NCI-H2029 (cell line): ENCODE measurements at places on chromosomes 6 and 20.

GRCh38 chr6:143529095-143529494, 17.6 kb upstream of the FUCA2 start:
- no peak for DNase-seq

- no peak for DNase-seq
Measured at GRCh38 chr6:103617642-103618041, 1242.1 kb downstream of the HACE1 start.

DNA sequence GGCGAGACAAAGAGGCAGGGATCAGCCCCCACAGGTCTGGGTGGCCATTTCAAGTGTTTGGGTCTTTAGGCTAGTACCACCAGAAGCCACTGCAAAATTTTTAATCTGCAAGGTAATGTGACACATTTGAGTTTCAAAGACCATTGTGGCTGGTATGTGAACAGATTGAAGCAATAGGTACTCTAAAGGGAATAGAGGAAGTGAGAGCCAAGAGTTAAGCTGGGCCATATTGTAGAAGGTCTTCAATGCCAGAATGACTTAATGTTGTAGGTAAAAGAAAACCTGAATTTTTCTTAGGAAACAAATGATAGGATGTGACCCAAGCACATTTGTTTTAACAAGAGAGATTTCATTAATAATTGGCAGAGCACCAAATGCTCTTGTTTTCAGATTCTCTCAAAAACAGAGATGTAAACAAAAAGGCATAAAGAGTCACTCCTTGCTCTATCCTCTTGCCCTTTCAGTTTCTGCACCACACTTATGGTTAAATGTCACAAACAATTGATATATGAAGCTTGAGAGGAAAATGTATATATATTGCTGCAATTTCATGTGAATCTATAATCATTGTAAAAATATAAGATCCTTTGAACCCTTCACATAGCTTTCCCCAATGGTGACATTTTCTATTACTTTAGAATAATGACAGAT, 307.1 kb upstream of the PLN start:
- DNase-seq: no peak

DNA sequence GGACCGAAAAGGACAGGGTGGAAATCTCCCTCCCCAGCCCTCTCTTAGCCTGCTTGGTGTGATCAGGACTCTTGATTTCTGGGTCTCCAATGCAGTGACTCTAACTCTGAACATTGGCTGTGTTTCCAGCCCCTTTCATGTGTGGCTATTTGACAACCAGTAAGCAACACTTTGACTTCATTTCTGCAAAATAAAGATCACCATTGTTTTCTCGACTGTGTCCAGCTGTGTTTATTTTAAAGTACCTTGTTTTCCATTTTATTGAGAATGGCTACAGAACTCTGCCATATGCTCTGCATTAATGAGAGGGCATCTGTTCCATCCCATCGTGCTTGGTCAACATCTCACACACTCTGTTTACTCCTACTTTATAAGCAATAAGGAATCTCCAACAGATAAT, 60.9 kb upstream of the TAGAP start:
- DNase-seq: no peak

DNA sequence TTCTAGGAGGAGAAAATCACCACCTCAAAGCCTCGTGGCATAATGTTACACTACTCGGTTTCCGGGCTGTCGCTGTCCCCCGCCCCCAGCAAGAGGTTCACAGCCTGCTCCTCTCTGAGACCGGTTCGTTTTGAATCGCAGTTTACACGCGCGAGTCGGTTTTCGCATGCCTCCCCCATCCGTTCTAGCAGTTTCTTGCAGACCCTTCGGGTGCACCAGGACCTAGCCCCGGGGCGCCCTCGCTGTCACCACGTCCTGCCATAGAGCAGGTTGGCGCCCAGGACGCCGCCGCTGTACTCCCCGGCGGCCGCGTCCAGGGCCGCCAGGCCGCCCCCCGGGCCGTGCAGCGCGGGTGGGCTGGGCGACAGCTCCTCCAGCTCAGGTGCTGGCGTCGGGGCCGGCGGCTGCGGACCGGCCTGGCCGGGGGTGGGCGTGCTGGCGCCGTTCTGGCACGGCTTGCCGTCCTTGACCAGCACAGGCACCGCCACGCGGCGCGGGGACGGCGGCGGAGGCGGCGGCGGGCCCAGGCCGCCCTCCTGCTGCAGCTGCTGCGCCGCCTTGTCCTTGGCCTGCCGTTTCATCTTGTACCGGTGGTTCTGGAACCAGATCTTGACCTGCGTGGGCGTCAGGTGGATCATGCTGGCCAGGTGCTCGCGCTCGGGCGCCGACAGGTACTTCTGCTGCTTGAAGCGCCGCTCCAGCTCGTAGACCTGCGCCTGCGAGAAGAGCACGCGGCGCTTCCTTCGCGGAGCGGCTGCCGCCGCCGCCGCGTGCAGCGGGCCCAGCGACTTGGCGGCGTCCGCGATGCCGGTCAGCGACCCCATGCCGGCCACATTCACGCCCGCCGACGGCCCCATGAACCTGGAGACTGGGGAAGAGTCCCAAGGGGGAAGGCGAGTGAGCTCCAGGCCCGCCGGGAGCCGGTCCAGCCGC, 1.4 kb downstream of the NKX2-4 start:
- peak; percentile 62 for DNase-seq

GRCh38 chr6:39801456-39802251, 9.5 kb downstream of the DAAM2 start:
- DNase-seq: no peak

GRCh38 chr6:15431762-15432483, 186.1 kb downstream of the JARID2 start:
- no peak for DNase-seq

DNA sequence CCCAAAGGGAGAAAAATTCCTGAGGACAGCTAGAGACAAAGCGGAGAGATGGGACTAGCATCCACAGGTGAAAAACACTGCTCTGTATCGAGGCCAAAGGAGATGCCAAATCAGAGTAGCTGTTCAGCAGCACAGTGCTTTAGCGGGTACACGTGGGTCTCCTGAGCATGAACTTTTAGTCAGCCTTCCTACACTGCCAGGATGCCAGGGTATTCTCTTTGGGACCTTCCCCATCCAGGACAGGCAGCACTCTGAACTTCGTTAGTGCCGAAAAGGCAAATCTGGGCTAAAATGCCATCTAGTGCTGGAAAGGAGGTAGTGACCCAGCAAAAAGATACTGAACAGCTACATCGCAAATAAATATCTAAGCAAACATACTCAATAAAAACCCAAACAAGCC, 64.9 kb downstream of the C6orf58 start:
- no peak for DNase-seq

GRCh38 chr6:107653183-107653580, 163.3 kb downstream of the SOBP start:
- DNase-seq: no peak

DNA sequence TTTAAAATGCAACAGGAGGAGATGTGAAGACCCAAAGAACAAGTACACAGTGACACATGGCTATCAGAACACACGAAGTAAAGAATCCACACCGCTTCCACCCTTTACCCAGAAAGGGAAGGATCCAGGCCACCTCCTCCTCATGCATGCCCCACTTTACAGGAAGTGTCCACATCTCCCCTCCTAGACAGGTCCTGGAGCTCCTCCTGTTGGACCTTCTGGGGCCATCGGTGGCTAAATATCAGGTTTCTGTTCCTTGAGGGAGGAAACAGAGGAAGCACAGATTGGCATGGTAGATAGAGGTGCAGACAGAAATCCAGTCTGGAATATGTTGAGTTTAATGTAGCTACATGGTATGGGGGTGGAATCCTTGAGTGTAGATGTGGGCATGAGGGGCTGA, 10.9 kb downstream of the NINL start:
- DNase-seq: peak; percentile 29

DNA sequence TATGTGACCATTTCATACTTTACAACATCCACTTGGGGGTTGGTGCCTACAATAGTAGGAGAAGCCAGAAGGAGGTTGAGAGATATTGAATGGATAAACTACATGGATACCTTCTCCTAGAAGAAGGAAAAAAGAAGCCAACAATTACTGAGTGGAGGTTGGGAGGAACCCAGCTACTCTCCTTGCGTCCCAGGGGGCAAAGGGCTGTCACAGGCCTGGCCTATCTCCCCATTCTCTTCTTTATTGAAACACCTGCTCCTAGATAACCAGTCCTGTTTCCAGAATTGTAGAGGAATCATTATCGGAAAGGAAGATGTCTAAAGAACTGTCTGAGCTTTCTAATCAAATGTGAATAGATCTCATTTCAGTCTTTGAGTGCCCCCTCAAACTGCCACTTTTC, 115.1 kb downstream of the MAP7 start:
- DNase-seq: no peak

DNA sequence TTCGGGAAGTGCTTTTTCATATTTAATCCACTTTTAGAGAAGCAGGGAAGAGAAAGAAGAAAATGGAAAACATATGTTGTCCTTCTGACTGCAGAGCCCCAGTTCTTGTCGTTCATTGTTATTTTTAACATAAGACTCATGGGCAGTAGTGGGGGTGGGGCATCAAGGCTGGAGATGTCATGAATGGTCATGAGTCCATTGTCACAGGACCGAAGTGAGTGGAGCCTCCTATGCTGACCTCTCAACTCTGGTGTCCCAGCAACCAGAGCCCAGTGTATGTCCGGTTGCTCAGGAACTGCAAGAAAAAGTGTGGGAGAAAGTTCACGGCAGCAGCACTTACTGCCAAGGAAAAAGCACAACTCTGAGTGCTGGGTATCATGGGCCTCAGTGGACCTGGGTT, 108.6 kb downstream of the BANF2 start:
- no peak for DNase-seq

- no peak for DNase-seq
Measured at GRCh38 chr20:18430172-18430826, 36.5 kb downstream of the DZANK1 start.

- DNase-seq: no peak
Measured at GRCh38 chr6:163904186-163904585, 489.7 kb downstream of the QKI start.

GRCh38 chr20:60035486-60035885, 77.3 kb downstream of the CDH26 start:
- no peak for DNase-seq

DNA sequence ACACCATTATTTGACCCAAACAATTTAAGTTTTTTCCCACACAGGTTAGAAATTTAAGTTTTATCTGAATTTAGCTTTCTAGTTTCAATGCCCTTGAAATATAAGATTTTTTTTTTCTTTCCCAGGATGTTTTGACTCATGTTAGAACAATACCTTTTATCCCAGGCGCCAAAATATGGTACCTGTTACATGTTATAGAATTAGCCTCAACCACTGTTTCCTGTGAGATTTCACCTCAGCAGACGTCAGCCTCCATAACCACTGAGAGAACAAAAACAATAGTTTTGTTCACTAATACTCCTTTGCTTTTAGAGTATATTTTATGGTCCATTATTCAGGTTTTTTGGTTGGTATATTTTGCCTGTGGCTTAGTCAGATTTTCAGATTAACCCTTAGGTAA, 302.9 kb downstream of the CDKAL1 start:
- no peak for DNase-seq

GRCh38 chr6:22749696-22750095, 180.3 kb downstream of the HDGFL1 start:
- no peak for DNase-seq

DNA sequence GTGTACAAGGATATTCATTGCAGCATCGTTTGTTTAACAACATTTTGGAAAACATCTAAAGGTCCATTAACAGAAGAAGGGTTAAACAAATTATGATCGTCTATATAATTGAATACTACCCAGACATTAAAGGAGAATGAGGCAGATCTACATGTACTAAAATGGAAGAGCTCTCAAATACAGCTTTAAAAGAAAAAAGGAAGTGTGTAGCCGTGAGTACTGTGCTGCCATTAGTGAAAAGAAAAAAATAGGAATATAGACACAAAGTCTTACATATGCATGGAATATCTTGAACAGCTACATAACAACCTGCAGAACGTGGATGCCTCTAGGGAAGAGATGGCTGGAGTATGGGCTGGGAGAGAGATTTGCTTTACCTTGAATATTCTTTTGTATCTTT, 37.9 kb downstream of the PRDM1 start:
- no peak for DNase-seq

- peak; percentile 61 for DNase-seq
Measured at GRCh38 chr20:62908971-62909791, 17.1 kb downstream of the DIDO1 start.

- no peak for DNase-seq
Measured at GRCh38 chr20:46004187-46004586, 4.5 kb upstream of the MMP9 start.

DNA sequence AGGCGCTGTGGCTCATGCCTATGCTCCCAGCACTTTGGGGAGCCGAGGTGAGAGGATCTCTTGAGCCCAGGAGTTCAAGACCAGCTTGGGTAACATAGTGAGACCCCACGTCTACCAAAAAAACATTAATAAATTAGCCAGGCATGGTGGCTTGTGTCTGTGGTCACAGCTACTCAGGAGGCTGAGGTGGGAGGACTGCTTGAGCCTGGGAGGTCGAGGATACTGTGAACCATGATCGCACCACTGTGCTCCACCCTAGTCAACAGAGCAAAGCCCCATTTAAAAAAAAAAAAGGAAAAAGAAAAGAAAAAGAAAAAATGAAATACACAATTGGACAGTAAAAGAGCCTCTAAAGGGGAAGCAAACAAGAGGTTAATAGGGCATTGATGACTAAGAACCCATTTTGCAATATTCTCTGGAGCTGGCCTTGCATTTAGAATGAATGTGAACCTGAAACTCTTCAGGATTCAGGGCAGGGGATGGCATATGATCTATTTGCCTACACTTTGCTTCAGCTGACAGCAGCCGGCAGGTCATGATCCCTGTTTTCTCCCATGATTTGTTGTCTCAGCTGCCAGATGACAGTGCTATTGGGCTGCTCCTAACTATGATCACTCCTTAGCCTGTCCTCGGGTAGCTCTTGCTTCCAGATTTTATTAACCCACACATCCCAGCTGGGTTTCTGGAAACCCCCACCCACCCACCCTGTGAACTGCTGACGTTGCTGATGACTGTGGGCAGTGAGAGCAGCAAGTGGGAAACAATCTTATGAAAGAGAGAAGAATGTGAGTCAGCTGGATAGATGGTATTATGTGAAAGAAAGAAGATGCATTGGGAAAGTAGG, 83.8 kb upstream of the ELOVL5 start:
- DNase-seq: peak; percentile 52

DNA sequence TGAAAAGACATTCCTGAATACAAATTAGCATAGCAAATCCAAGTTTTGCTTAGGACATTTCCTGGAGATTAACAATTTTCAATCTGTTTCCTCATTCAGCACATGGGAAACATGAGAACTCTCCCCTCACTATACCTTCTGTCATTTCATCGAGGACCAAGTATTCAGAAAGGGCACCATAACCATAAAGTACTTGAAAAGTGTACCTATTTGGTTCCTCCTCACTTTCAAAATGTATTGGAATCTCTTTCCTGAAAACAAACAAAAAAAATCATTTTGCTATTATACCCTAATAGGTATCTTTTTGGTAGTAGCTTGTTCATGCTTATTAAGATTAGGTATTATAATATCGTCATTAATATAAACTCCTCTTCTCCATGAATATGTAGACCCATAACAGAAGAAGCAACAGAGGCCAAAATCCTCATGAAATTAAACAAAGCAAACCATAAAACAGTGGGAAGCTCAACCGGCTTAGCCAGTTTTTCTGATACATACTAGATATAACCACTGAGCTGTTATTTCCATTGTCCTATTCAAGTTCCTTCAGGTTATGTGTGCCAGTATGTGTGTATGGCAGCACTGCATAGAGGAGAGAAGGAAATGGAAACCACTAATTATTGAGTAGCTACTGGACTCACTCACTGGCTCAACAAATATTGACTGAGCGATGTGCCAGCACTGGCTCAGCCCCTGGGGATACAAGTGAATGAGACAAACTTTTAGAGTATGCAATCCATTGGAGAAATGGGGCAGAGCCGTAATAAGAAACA, 274.0 kb downstream of the MAFB start:
- peak; percentile 83 for DNase-seq

- DNase-seq: no peak
Measured at GRCh38 chr6:130697271-130697994, 129.8 kb upstream of the SMLR1 start.

GRCh38 chr20:46875059-46875458, 19.6 kb upstream of the EYA2 start:
- no peak for DNase-seq
